Germinal center (tissue), 1 donor: ENCODE measurements at places on chromosomes 3 and 15.

- no peak for DNase-seq
Observed at GRCh38 chr3:24043985-24044384, 98.9 kb downstream of the NR1D2 start.

- no peak for DNase-seq
Observed at GRCh38 chr3:21067031-21067813, 683.8 kb downstream of the ZNF385D start.

DNA sequence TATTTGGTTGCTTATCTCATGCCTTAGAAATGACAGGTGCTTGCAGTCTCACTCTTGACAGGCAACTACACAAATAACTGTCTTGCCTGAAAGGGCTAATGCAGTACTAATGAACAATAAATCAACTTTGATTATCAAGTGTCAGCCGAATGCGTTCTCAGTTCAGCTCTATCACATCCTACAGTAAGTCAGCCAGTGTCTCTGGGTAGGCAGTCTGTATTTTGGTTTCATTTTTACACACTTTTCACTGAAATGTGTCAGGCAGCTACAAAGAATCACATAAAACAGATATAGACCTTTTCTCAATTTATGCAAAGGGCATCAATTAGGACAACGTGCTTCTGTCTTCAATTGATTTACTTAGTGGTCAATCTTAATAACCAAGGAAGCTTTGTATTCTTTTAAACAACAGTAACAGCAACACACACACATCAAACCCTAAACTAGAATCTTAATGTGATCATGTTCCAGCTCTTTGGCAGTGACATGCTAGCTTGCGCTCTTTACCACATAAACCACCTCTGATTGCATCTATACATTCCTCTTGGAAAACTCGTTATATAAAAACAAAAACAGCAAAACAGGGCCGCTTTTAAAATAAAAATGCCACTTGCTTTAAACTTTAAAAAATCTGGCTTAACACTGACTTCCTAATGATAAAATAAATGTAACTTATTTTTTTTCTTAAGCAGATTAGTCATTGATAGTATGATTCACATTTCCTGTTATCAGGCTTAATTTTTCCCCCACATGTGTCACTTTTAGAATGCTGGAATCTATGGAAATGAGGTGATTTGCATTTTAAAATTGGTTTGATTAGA lies 520.4 kb downstream of the FOXP1 start:
- DNase-seq, result no peak

DNA sequence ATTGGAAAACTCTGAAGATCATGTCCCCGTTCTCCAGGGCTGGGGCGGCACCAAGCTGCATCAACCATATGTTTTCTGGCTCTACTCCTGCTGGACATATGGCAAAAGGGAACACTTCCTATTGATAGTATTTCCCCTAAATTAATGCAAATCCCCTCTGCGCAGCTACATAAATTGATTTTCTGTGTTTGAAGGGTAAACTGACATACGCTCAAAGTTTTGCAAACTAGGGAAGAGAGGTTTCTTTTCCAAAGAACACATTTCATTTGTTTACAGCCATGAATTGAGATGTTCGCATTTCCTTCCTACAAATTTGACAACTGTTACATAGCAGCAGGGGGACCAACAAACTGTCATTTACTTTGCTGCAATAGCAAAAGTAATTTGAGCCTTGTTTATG lies 35.9 kb downstream of the CTXND1 start:
- DNase-seq, result no peak

- no peak for DNase-seq
Observed at GRCh38 chr15:42228036-42228435, 19.9 kb upstream of the VPS39 start.

DNA sequence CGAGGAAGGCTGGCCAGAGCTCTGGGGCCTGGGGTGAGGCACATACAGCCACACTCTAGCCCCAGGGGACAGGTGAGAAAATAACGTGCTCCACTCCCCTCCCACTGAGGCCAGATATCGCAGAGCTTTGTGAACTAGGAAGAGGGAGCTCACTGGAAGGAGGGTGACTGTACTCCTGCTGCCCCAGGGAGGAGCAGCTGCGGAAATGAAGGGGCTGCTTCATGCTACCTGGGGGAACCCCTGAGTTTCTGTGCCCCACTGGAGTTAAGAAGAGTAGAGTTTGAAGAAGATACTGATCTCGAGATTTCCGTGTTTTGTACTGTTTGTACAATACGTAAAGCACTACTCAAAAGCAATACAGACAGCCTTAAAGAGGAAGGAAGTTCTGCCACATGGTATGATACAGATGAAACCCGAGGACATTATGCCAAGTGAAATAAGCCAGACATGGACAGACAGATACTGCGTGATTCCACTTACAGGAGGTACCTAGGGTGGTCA lies 44.6 kb downstream of the CMTM6 start:
- peak; percentile 56 for DNase-seq

GRCh38 chr15:35533130-35534110 lies 12.5 kb downstream of the DPH6 start:
- DNase-seq, result no peak

DNA sequence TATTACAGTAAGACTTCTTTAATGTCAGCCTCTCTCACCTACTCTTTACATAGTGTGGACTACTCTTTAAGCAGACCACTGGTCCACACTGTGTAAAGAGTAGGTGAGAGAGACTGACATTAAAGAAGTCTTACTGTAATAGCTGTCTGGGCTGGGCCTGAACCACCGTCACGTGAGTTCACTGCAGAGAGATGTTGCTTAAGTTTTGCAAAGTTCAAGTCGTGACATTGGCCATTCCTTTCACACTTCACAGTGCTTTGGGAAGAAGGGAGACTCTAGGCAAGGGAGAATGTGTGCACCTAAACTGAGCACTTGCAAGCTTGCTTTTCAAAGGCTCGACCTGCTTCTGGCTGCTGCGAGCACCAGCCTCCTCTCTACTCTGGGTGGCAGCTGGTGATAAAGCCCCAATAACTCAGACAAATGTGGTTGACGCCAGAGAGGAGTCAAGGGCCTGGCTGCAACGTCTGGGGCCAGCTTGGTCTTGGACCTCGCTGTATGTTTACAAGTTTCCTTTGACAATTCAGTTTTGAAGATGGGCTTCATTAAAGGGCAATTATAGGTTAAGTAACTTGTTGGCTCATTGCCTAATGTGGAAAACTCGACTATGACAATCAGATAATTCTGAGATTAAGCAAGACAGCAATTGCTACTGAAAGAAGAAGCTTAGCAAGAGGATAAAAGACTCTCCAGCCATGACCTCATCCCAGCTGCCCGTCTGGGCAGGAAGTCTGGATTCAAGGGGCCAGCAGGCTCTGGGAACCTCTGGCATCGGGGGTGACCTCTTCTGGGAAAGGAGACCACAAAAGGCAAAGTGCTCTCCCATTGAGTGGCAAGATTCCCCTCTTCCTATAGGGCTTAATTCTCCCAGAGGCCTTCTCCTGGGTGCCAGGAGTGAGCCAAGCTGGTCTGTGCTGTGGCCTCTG lies 242.1 kb upstream of the TLE3 start:
- no peak for DNase-seq

- DNase-seq, result no peak
Observed at GRCh38 chr3:67642734-67643133, 11.7 kb downstream of the SUCLG2 start.

DNA sequence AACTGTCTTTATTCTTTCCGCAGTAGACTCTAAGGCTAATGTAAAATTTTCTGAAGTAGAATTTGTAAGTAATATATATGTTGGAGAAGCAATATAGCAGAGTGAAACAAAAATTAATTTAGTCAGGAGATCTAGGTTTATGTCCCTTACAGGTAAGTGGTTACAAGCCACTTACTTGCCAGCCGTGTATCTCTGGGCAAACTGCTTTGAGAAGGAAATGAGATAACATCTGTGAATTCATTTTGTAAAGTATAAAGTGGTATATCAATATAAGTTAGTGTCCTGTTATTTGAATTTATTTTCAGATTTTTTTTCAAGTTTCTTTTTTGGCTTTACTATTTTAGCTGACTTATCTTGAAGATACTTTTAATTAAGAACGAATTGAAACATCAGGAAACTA lies 5.5 kb downstream of the DAZL start:
- no peak for DNase-seq

GRCh38 chr3:39222462-39222861 lies 30.1 kb upstream of the XIRP1 start:
- DNase-seq, result no peak

DNA sequence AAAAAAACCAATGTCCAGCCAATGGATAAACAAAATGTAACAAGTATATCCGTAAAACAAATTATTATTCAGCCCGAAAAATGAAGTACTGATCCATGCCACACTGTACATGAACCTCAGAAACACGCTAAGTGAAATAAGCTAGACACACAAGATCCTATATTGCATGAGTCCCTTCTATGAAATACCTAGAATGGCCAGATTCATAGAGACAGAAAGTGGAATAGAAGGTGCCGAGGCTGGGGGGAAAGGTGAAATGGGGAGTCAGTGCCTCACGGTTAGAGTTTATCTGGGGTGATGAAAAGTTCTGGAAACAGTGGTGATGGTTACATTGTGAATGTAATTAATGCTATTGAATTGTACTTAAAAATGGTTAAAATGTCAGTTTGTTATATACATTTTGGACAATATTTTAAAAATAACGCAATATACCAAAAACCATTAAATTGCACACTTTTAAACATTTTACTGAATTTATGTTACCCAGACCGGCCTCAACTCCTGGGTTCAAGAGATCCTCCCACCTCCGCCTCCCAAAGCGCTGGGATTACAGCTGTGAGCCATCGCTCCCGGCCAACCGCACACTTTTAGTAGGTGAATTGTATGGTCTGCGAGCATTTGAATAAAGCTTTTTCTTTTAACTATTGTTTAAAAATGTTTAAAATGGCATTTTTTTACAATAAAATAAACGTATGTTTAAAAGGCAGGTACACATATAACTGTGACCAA lies 2.1 kb downstream of the RNF168 start:
- DNase-seq, result no peak

DNA sequence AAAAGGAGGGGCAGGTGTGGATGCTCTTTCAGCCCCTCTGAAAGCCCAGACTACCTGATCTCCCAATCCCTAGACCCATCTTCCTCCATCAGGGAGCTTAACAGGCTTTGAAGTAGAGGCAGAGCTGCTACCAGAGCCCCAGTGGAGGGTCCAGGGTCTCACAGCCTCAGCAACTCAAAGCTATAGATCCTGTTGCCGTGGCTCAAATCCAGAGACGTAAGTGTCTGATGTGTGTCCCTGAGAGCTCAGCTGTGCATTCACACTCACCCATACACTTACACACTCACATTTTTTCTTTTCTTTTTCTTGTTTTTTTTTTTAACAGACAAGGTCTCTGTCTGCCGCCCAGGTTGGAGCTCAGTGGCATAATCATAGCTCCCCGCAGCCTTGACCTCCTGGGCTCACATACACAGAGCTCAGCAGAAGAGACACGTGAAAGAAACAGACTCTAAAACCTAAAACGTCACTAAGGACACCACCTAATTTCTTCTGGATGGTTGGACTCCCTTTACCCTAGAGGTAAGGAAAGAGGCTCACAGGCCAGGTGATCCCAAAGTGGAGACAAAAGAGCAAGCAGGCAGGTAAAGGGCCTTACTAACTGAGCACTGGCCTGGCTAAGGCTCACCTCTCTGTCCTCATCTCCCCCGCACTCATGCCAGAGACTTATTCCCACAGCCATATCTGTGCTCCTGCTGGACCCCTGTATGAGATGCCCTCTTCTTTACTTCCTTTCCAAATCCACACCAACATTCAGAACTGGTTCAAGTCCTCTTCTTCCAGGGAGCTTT lies 80.7 kb downstream of the SCN11A start:
- DNase-seq, result no peak

DNA sequence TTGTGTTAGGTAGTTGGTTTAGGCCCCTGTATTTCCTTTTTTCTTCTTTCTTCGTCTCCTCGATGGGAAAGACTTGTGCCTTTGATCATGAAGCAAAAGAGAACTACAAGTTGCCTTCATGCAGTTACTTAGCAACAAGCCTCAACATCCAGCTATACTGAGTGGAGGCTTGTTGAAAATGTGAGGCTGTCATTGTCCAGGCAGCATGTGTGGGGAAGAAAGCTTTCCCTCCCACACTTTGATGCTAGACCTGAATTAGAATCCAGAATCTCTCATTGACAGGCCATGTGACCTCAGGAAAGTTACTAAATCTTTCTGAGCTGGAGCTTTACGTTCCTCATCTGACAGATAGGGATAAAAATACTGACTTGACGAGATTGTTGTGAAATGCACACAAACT lies 23.7 kb downstream of the IFT122 start:
- DNase-seq, result no peak

- no peak for DNase-seq
Observed at GRCh38 chr3:14685179-14685578, 10.2 kb downstream of the C3orf20 start.

DNA sequence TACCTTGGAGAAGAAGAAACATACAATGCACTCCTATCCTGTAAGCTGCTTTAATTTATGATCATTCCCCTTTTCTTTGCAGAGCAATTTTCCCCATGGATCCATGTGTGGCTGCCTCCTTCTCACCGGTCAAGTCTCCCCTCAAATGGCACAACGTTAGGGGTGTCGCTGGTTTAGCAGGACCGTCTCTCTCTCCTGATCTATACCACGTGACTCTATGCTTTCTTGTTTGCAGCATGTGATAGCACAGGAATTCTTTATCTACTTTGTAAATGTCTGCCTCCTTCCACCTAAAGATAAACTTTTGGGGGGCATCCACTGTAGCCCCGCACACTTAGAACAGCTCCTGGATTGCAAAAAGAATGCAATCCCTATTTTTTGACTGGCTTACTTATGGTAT lies 506.0 kb downstream of the MAGI1 start:
- no peak for DNase-seq

GRCh38 chr15:63045465-63045840 lies 2.9 kb downstream of the TPM1 start:
- no peak for DNase-seq
